ENCODE measurements at places on chromosomes 3 and 15.

GRCh38 chr3:17302774-17303173, 418.0 kb downstream of the PLCL2 start:
- DNase-seq = no peak

DNA sequence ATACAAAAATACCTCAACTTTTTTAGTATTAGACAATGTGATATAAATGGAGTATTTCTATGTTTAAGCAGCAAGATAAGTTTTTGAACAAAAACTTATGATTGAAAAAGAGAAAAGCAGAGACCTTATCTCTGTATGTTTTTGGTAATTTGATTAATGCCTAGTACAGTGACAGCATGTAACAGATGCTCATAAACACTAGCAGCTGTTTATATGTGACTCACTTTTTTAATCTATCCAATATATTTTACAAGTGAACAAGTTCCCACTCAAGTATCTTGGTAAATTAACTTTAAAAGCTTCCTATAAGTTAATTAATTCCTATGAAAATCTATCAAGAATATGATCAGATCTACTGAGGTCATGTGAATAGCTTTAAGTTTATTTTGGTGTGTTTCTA, 55.1 kb downstream of the NGLY1 start:
- no peak for DNase-seq

GRCh38 chr15:95078003-95078402, 846.6 kb downstream of the MCTP2 start:
- no peak for DNase-seq

GRCh38 chr3:167919590-167919989, 176.1 kb downstream of the GOLIM4 start:
- DNase-seq = no peak

DNA sequence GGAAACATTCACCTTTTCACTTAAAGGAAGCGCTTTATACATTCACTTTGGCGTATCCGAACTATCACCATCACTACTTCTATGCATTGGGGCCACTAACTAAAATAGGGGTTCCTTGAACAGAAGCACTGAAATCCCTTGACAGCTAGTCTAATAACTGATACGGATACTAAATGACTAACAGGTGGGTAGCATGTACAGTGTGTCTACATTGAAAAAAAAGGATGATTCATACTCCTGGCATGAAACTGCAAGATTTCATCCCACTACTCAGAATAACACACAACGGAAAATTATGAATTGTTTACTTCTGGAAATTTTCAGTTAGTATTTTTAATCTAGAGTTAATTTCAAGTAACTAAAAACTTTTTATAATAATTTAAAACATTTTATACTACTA, 96.7 kb downstream of the SMARCC1 start:
- DNase-seq = no peak

DNA sequence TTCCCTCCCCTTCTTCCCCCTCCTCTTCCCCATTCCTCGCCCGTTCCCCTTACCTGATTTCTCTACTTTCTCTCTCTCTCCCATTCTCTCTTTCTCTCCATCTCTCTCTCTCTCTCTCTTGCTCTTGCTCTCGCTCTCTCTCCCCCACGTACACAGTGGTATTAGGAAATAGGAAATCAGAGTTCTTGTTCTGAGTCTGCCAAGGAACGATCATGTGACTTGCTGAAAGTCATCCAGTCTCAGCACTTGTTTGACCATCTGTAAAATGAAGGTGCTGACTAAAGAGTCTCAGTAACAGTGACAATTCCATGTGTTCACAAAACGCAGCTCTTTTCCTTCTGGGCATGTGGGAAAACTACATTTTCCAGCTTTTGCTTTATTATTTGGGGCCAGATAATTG, 445.0 kb upstream of the TGFBR2 start:
- no peak for DNase-seq

DNA sequence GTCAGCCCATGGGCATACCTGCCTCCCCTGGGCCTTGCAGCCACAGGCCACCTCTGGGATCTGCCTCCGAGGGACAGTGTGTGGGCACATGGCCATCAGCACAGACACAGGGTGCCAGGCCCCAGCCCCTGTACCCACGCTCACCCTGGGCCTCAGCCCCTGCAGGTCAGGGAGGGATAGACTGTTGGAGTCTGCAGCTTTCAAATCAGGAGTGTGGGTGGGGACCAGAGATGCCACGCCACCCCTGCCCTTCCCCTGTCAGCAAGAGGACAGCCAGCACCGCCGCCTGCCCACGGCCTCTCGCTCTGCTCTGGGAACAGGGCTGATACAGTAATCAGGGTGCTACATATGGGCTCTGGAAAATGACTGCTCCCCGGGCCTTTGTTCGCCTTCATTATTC, 72.7 kb downstream of the DNAJB8 start:
- DNase-seq = no peak

- DNase-seq = no peak
Measured at GRCh38 chr3:43748179-43748578, 57.4 kb downstream of the ABHD5 start.

GRCh38 chr15:61275901-61276300, 46.8 kb upstream of the RORA start:
- DNase-seq = no peak

- no peak for DNase-seq
Measured at GRCh38 chr3:38618343-38618742, 31.1 kb downstream of the SCN5A start.

GRCh38 chr15:85403745-85404144, 23.3 kb downstream of the AKAP13 start:
- no peak for DNase-seq

DNA sequence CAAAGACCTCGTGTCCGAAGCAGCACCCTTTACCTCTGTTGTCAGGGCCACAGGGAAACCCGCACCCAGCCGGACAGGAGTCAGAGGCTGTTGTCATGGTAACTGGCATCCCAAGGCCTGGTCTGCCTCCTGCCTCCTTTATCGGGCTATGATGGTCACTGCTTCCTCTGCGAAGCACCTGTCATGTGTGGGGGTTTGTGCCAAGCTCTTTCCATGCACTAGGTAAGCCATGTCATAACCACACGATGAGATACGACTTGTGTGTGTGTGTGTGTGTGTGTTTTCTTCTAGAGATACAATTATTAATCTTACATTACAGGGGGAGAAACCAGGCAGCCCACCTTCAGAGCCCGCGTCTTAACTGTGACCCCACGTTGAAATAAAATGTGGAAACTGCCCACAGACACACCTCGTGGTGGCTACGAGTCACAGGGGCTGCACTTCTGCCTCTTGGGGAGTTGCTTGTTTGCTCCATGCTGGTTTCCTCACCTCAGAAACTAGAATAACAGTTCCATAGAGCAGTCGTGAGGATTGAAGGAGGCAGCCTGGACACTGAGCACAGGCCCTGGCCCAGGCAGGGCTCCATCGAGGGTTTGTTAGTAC, 18.0 kb downstream of the ZDHHC19 start:
- no peak for DNase-seq

DNA sequence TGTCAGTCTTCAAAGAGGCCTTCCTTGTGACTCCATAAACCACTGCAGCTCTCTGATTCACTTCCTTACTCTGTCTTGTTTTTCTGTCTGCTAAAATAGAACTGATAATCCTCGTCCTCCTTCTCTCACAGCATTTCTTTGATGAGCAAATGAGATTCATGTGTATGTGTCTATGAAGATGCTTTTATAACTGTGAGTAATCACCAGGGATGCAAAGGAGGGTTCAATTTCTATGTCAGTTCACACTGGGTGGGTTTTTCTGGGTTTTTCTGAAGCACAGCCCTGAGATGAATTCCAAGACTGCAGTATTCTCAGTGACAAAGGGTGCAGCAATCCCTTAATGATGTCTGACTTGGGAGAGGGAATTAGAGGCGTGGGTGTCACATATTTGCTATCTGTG, 746.6 kb upstream of the CFAP20DC start:
- no peak for DNase-seq

- no peak for DNase-seq
Measured at GRCh38 chr3:420584-420983, 224.0 kb downstream of the CHL1 start.

Measured in stimulated activated CD4-positive, alpha-beta T cell treated with anti-CD3 and anti-CD28 coated beads, Interleukin-1b, Interleukin-23, amount 100 ng/mL, for 1 hour (primary cell).